ENCODE measurements at places on chromosomes 16 and 17.

GRCh38 chr17:19311421-19312215 is 50.9 kb downstream of the B9D1 start:
- DNase-seq = no peak

DNA sequence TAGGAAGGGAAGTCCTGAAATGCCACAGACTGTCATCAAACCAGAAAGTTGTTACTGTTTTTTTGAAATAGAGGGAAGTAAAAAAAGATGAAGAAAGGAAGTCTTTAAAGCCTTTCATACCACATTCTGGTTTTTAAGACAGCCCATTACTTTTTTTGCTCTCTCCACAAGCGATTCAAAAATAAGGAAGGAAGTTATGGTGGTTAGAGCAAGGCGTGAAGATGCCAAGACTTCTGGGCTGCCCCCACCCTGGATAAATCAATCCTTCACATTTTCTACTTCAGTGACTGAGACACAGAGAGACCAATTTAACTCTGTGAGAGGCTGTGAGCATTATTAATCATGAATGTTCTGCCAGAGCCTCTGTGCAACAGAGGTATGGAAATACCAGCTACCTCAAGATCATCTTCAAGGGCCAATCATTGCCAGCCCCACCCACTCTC is 82.3 kb upstream of the BCAR1 start:
- DNase-seq = no peak

DNA sequence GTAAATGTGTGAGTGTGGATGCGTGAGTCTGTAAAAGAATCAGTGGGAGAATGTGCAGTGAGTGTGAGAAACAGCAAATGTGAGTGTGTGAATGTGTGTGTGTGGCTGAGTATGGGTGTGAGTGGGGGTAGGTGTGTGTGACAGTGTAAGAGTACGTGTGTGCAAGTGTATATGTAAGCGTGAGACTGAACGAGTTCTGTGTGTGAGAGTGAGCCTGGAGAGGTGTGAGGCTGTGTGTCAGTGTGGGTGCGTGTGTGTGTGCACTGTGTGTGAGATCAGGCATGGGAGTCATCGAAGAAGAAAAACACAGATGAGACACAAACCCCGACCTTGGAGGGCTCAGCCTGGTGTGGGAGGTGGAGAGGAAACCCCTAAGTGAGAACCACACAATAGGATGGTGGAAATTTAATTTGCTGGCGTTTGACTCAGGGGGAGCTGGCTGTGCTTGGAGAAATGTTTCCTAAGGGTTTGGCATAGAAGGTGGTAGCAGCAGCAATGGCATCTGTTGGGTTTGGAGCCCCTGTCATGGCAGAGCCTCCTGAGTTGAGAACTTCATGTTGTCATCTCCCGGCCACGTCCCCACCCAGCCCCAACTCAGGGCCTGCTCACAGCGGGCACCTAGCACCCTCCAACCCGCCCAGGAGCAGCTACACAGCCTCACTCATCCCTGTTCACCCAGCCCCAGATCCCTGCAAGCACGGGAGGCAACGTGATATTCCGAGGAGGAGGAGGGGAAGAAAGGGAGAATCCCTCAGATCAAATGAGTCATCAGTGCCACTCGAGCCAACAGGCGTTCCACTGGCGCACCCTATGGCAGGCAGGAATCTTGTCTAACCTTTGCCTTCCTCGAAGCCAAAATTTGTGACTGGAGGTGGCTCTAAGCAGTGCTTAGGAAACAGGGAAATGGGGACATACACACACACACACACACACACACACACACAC is 14.3 kb upstream of the NUBP1 start:
- DNase-seq = no peak

DNA sequence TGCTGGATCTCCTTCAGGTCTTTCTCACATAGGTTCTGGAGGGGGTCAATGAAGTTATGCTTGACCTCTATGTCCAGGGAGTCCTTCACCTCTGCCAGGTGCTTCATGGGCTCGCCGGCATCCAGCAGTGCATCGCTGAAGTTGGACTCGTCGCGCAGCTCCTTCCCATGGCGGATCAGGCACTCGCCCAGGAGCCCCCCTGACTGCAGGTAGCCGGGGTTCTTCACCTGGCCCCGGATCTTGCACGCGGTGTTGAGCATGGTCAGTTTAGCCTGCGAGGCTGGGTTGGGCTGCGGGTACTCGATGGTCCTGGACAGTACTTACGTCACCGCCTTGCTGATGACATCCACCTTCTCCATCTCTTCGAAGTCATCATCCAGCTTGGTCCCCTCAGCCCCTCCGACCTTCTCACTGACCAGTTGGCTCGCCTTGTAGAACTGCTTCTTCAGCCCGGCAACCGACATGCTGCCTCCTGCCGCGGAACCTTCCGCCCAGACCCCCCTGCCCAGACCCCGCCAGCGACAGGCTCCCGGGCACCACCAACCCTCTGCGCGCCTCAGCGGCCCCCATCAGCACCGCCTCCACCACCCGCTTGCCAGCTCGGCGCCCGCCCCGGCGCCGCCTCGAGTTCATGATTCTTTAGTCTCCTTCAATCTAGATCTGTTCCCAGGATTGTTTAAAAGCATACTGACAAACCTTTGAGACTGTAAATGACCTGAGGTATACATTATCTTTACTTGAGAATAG is 99.8 kb downstream of the KPNA2 start:
- DNase-seq = no peak

- no peak for DNase-seq
These were observed 2.1 kb upstream of the LYRM9 start for GRCh38 chr17:27895123-27895895.

DNA sequence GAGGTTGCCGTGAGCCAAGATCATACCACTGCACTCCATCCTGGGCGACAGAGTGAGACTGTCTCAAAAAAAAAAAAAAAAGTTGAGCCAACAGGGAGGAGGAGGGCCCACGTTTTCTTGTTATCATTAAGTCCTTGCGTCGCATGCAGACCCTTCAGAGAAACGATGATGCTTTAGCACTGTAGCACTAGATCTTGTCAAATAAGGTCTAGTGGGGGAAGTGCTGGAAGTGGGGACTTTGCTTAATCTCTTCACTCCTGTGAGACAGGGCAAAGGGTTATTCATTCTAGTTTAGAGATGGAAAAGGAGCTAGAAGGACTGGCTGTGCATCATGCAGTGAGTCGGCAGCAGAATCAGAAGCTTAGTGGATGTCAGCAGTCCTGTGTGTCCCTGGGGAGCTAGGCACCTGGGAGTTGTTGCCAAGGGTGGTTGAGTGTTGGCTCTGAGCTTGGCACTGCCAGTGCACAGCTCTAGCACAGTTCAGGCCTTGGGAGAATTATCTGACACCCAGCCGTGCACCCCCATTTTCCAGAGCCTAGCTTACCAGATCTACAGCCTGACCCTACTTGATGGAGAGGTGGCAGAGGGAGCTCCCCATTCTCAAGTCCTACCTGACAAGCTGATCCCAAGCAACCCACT is 33.4 kb upstream of the TBX2 start:
- DNase-seq = no peak

All from activated CD4-positive, CD25-positive, alpha-beta regulatory T cell (primary cell).